Mucosa of gallbladder (tissue), 1 donor: ENCODE measurements at places on chromosomes 4 and X. TPM values are rescaled to one million over a fixed set of nuclear protein-coding genes. Genes with fewer than 3 reads are reported as not detected.

DNA sequence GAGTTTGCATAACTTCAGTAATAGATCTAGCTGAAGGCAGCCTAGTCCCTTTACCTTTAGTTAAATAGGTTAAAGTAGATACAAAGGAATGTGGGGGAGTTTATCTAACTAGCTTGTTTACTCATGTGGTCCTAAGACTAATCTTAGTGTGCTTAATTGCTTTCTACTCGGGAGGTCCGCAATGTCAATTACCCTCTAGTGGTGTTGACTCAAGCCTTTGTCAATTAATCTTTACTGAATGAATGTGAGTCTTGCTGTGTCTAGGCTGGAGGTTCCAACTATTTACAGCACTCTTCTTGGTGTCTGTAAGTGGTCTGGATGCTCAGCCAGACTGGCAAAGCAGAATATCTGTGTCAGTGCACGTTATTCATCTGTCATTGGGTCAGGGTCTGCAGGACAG lies 17.9 kb upstream of the YTHDC1 start:
- DNase-seq: no peak

GRCh38 chr4:128424527-128425497 lies 137.2 kb upstream of the PGRMC2 start:
- DNase-seq: no peak

Gene CC2D2A
- 29.9 TPM for total RNA-seq

- DNase-seq: no peak
Observed at GRCh38 chr4:27305246-27305645, 444.6 kb downstream of the STIM2 start.

DNA sequence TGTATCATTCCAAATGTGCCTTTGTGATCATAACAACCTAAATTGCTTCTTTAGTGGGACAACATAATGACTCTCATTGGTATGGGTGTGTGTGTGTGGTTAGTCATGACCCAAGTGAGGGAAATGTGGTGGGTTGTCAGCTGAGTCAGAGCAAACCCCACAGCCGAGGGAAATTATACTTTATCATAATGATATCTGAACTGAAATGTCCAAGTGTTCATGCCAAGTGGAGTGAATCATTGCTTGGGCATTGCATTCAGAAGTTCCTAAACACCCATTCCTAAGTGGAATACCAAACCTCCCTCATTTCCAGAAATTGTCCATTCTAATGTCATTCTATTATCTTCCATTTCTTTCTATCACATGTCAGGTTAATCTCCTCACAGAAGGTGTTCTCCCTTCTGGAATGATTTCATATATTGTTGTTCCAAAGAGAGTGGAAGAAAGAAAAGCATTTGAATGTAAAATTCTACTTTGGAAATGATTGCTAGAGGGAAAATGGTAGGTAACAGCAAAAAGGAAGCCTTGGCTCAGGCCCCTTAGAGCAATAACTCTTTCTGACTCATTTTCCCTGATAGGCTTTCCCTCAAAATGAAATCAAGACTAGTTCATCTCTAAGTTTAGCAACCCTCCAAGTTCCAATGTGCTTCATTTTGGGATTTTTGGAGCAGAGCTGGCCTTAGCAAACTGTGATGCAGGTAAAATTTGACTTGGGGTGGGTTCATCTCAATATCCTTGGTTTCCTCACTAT lies 230.7 kb upstream of the KCNIP4 start:
- no peak for DNase-seq

DNA sequence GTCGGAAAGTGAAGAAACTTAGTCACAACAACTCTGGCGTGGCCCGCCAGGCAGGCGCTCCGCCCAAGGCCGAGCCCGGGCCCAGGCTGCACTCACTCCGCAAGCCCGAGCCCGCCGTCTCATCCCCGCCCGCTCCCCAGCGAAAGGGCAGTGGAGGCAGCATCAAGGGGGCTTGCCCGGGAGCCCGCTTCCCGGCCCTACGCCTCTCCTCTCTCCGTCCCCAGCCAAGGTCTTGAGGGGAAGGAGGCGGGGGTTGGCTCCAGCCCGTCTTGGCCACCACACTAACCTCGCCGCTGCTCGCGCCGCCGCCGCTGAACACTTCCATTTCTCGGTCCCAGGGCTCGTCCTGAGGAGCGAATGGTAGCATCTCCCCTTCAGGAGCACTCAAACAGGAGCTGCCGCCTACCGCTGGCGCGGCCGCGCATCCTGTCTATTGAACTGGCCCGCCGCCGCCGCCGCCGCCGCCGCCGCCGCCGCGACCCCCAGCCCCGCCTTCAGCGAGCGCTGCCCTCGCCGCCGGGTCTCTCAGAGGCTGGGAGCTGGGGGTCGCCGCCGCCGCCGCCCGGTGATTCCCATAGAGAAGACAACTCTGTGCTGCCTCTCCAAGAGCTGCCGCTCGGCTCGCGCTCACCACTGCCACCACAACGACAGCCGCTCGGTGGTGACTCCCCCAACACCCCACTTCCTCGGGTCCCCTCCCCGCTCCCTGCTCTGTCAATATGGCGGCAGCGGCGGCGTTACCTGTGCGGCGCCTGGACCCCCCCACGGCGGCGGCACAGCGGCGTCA lies at the start of gene RPS6KA6:
RPS6KA6 (minus strand) TSS at position 667 of the 787 bp plus-strand sequence; CDS start at position 367, 300 bp downstream.
- peak; percentile 13 for DNase-seq

Gene STK26
- total RNA-seq: 8.4 TPM

- no peak for DNase-seq
Observed at GRCh38 chr4:6183740-6184139, 16.6 kb downstream of the JAKMIP1 start.

DNA sequence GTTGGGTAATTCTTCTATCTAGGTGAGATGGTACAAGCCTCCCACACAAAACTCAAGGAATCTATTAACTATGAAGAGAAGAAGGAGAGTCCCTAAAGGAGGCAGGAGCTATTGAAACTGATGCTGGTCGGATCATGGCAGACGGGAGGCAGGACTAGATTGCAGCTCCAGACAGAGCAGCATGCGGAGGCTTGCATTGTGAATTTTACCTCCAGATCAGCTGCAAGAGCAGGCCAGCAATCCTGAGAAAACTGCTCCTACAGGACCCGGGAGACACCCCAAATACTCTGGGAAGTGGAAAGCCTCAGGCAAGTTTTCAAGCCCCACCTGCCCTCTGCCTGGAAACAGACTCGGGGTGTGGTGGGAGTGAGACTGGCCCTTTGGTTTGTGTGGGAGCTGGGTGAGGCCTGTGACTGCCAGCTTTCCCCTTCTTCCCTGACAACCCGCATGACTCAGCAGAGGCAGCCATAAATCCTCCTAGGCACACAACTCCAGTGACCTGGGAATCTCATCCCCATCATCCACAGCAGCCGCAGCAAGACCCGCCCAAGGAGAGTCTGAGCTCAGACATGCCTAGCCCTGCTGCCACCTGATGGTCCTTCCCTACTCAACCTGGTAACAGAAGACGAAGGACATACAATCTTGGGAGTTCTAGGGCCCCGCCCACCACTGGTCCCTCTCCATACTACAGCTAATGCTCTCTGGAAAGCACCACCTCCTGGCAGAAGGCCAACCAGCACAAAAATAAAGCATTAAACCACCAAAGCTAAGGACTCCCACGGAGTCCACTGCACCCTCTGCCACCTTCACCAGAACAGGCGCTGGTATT lies 30.9 kb downstream of the GATB start:
- DNase-seq: no peak

Gene CPZ
- 6.3 TPM for total RNA-seq

Gene KCNE5
- 0.49 TPM for total RNA-seq

Gene SPIN2A
- total RNA-seq: 1.2 TPM

GRCh38 chr4:185657183-185657582 lies 121.9 kb upstream of the PDLIM3 start:
- no peak for DNase-seq

DNA sequence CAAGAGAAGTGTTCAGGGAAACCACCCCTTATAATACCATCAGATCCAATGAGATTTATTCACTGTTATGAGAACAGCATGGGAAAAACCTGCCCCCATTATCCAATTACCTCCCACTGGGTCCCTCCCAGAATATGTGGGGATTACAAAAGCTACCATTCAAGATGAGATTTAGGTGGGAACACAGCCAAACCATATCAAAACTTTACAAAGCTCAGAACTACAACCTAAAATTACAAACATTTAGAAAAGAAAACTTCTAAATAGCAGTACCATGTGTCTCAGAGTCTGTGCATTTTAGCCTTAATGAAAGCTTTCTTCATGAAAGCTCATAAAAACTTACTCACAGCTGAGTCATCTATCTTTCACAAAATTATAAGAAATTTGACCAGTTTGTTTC lies 1442.8 kb upstream of the PCDH7 start:
- DNase-seq: no peak

DNA sequence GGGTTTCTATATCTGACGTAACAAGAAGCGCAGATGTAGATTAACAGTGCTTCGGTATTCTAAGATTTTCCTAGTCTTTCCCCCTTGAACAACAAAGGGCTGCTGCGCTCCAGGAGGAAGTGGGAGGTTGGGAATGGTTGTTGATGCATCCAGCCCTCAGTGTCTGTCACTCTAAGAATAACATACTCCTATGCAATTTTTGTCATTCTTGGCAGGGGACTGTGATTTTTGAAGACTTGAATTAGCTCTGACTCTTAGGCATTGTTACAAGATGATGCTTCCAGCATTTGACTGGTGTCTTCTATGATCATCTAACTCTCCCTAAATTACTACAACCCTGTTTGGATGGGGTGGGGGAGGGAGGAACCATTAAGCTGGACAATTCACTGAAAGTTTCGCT lies 394.2 kb downstream of the ARHGAP24 start:
- DNase-seq: no peak

GRCh38 chrX:154419688-154420401 lies 8.5 kb downstream of the TAFAZZIN start:
- DNase-seq: no peak

GRCh38 chr4:160265014-160265413 lies 1162.1 kb downstream of the RAPGEF2 start:
- no peak for DNase-seq

DNA sequence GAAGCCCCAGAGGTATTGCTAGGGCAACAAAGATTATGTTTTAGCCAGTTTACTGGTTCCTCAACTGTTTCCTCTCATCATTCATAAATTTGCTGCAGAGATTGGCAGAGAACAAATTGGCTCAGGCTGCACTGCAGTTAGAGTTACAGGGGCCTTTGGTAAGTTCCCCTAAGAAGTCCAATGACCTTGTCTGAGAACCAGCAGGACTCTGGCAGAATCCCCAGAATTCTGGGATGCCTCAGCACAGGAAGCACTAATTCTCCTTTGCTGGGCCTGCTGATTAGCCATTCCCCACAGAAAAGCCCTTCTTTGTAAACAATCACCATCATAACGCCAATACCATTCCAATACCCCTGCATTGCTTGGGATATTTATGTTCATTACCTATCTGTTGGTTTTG lies 151.3 kb downstream of the USP46 start:
- DNase-seq: no peak

DNA sequence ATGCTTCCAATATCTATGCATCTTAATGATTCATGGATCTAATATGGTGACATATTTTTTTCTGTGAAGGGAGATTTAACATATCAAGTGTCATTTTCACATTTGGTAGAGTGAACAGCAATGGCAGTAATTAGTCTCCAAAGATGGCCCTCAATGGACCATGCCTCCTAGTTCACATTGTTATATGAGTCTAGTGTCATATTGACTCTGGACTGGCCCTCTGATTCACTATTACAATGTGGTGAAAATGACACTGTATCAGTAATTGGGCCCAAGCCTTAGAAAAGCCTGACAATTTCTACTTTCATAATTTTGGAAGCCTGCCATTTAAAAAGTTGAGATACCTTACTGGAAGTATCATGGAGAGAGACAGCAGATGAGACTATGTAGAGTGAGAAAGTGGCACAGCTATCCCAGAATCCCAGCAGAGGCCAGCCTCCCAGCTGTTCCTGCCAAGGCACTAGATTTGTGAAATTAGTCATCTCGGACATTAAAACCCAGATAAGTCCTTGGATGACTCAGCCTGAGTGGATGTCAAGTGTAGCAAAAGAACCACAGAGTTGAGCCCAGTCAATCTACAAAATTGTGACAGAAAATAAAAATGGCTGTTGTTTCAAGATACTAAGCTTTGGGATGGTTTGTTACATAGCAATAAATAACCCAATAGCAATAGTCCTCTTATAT lies 68.4 kb downstream of the ARHGEF38 start:
- no peak for DNase-seq

DNA sequence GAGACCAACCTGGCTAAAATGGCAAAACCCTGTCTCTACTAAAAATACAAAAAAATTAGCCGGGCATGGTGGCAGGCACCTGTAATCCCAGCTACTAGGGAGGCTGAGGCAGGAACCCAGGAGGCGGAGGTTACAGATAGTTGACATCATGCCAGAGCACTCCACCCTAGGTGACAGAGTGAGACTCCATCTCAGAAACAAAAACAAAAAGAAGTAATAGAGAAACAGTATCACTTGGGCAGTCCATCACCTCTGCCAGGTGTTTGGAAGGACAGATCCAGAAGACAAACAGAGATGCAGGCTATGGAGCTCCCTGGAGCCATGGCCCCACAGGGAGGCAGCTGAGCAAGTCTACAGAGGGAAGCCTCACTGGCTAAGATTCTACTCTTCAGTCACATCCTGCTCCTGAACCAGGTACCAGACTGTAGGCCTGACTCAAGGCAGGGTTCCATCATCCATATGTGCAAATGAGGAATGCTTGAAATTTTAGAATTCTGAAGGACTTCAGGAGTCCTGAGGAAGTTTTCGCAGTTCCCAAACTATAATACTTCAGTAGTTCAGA lies 81.4 kb upstream of the CPEB2 start:
- DNase-seq: no peak

DNA sequence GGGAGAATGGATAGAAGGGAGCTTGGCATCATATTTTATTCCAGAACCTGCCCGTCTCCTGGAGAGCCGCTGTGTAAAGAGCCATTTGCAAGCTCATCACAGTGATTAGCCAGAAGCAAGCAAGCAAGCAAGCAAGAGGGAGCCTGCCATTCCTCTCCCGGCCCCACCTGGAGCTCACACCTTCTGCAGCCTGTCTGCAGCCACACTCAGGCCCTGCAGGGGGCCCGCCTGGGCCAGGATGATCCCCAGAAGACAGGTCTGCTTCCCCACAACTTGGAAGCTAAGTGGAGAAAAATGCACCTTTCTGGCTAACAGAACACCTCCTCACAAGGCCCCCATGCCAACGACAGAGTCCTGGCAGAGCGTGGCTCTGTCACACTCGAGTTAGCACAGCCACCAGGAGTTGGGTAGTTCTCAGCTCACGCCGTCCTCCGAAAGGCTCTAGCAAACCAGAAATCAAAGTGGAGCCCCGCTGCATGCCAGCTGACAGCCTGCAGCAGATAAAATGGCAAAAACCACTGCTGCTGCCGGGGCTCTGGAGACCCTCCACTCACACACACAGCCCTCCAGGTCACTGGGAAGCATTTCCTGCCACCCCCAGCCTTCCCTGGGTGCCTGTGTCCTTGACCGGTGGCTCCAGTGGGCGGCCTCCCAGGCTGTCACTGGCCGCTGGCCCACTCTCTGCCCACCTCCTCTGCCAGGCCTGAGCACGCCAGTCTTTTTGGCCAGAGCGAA lies 54.9 kb downstream of the DCTD start:
- no peak for DNase-seq

DNA sequence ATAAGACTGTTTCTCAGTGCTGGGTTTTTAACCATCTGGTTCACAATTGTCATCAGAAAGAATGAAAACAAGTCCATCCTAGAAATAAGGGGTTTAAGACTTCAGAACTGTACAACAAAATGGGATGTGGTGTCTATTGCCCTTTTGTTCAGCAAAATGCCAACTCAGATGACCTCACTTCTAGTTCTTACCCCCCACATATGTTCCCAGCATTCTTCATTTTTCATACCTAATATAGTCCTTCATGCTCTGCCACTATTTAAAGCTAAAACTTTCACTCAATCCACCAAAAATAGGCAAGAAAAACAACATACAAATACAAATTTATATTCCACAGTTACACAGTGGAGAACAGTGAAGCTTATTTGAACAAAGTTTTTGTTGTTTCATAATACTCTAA lies 111.4 kb downstream of the SORBS2 start:
- DNase-seq: no peak

- no peak for DNase-seq
Observed at GRCh38 chr4:175789647-175790046, 22.4 kb downstream of the GPM6A start.
